ENCODE measurements at places on chromosomes 7 and 10.

GRCh38 chr7:36764929-36765328 lies 40.6 kb upstream of the AOAH start:
- no peak for DNase-seq

GRCh38 chr10:75654171-75654771 lies 222.8 kb downstream of the LRMDA start:
- DNase-seq: no peak

DNA sequence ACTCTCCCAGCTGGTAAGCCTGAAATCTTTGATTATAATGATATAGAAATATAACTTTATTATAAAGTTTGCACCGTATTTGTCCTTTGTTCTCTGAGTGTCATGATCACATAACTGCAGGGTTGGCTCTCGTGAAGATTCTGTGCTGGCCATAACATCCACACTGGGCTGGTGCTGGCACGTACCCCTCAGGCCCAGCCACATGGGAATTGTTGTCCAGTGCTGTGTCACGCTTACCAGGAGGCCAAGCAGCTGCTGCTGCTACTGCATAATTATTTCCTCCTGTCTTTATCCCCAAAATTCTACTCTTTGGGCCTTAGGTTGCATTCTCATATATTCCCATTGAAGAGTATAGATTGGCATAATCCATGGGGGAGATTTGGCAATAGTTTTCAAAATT lies 20.8 kb upstream of the UCN3 start:
- no peak for DNase-seq

GRCh38 chr10:92420546-92421275 lies 129.7 kb downstream of the MARCHF5 start:
- no peak for DNase-seq

GRCh38 chr10:3671386-3671955 lies 113.5 kb downstream of the KLF6 start:
- DNase-seq: no peak

GRCh38 chr10:114856544-114857287 lies 35.1 kb downstream of the FHIP2A start:
- no peak for DNase-seq

DNA sequence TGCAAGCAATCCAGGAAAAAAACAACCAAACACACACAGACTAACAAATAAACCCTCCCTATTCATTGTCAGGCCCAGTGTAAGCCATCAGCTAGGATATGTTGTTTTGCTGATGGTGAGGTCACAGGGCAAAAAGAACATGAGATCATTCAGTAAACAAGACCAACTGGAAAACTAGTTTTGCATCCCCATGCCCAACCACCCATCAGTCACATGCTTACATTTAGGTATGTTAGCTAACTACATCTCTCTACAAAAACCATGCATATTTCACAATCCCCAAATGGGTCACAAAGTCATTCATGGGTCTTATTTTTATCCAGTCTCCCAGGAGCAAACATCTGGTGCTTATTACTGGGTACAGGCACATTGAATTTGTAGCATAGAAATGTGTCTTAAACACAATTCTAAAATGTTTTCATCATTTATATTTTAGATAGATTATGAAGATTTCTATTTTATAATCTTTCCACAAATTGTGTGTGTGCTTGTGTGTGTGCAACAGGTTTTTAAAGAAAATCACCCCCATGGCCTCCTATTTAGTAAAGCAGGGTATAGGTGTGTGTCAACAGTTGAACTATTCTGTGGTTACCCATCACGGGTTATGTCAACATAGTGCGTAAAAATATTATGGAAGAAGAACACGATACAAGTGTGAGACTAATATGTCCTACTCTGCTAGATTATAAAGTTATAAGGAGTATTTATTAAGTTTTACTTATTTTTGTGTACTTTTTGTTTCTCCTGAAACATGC lies 103.8 kb upstream of the AKR1E2 start:
- no peak for DNase-seq

DNA sequence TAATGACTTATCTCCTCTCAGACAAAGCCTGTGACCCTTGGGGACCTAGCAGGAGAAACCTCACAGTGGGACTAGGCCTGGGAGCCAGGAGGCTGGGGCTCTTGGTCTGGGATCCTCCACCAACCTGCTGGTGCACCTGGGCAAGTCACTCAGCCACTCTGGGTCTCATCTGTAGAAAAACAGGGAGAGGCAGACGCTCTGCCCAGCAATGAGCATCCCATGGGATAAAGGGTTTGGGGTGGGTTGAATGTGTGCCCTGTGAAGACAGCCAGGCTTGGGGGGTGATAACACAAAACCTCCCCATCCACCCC lies 81.6 kb downstream of the ZMIZ1 start:
- DNase-seq: no peak

DNA sequence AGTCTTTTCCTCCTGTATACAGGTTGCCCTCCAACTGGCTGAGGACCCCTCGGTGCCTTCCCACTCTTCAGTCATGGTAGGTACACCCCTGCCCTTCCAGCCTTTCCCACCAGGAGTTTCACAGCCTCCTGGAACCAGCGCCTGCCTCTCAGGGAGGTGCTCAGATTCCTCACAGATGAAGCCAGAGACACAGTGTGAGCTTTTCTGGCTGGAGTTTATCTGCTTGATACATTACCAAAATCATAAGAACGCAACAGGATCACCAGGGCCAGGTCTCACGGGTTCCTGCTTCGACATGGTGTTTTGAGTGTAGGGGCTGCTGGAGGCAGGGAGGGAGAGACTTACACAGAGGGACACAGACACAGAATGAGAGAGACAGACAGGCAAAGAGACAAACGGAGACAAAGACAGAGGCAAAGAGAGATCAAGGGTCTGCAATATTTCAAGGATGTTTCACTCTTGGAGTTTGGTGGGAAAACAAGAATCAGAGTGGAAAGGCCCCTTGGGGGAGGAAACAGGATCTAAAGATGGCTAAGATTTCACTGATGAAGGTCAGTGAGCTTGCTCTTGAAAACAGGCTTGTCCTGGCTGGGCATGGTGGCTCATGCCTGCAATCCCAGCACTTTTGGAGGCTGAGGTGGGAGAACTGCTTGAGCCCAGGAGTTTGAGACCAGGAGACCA lies 6.5 kb upstream of the INMT start:
- no peak for DNase-seq

DNA sequence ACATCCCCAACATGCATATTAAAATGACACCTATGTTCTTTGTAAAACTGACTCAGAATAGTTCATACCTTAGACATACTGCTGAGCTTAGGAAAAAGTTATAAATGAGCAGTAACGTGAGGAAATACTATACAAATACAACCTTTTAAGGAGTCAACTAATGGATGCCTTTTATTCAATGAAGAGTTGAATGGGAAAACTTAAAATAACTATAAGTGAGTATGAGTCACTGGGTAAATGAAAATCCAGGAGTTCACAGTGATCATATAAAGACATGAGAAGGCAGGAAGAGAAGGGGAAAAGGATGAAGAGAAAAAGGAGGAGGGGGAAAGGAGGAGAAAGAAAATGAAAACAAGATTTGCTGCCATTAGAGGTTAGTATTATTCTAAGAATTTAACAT lies 157.8 kb upstream of the PCDH15 start:
- no peak for DNase-seq

GRCh38 chr10:64745565-64745964 lies 1224.4 kb downstream of the REEP3 start:
- no peak for DNase-seq

- DNase-seq: no peak
Observed at GRCh38 chr10:71572962-71573361, 146.6 kb downstream of the C10orf105 start.

DNA sequence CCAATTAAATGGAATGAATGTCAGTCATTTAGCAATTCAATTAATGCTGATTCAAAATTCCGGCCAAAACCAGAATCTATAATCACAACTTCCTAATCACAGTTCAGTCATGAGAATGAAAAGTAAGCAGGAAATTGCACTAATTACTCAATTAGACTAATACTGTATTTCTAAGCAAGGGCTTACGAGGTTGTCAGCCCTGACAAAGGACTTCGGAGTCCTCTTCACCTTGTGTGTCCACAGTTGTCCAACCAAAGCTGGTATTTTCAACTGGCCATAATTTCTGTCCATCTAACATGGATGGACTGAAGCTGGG lies 17.4 kb downstream of the CPA1 start:
- no peak for DNase-seq

- no peak for DNase-seq
Observed at GRCh38 chr10:80356989-80357850, 639 bp downstream of the DYDC2 start.

- DNase-seq: no peak
Observed at GRCh38 chr7:151992375-151992774, 33.1 kb upstream of the GALNT11 start.

DNA sequence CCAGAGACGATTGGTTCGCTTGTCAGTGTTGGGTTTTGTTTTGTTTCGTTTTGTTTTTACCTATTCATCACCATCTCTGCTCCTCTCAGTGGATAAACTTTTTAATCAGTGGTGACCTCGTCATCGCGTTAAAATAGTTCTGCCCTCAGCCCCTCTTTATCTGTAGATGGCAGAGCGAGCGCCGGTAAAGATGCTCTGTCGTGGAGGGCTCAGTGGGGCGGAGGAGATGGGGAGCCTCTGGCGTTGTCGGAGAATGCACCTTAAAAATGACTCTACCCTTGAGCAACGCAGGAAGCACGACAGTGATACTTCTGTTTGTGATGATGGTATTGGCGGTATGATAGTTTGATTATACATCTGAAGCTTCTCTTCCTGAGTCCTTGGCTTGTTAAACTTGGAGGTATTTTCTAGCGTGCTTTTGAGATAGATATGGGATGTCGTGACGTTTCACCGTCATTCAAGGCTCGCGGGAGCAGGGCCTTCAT lies 554 bp downstream of the CSGALNACT2 start:
- peak; percentile 41 for DNase-seq

DNA sequence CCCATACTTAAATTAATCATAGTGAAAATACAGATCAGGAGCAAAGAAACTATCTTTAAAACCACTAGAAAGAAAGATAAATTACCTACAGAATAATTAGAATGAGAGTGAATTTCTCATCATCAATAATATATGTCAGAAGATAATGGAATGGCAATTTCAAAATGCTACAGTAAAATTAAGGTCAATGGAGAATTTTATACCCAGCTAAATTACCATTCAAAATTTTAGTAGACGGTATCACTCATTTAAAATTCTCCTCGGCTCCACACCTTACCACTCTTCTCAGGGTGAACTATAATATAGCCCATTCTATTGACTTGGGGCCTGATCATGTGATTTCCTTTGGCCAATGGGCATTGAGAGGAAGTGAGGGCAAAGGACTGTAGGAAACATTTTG lies 192.5 kb upstream of the TCERG1L start:
- DNase-seq: no peak

GRCh38 chr7:46939558-46939957 lies 642.4 kb downstream of the TNS3 start:
- no peak for DNase-seq

DNA sequence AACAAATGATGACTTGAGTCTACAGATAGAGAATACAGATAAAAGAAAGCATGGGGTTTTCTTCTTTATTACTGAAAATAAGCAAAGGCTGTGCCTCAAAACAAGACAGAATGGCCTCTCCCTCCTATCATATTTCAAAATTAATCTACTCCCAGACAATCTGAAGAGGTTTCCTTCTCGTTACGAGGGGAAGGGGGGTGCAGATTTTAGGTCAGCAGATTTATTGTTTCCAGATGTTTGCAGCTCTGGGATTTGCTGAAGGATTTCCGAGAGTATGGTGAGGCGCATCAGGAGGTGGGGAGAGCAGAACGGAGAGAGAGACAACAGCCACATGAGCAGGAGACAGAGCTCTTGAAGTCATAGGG lies 89.8 kb downstream of the KIAA1549 start:
- no peak for DNase-seq

GRCh38 chr10:101568054-101568745 lies 19.9 kb downstream of the POLL start:
- no peak for DNase-seq

GRCh38 chr10:73408061-73408460 lies 5.8 kb downstream of the ANXA7 start:
- no peak for DNase-seq

DNA sequence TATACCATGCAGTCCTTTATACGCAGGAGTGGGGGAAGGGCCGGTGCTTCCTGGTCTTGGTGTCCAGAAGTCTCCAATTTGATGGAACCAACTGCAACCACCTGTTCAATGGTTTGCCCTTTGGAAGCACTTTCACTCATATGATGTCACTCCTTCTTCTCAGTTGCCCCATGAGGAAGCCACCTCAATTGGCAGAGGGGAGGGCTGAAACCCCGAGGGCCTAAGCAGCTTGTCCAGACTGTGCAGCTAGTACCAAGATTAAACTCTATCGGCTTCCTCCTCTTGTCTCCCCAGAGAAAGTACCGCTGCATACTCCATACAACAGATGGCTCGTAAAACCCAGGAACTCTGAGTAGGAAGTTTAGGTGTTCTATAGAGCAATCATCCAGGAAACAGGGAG lies 789.4 kb downstream of the TYW1 start:
- DNase-seq: no peak

GRCh38 chr10:97629289-97629688 lies 4.0 kb downstream of the MORN4 start:
- no peak for DNase-seq

GRCh38 chr7:98244871-98245270 lies 7.2 kb downstream of the TECPR1 start:
- DNase-seq: no peak
